A673 (cell line): ENCODE measurements at places on chromosomes 3 and 15. TPM values are rescaled to one million over a fixed set of nuclear protein-coding genes. Genes with fewer than 3 reads are reported as not detected.

- peaks cover 7% of the 10 kb centered on the region for H3K27me3 ChIP-seq
- no peaks in the 10 kb centered on the region for H3K36me3 ChIP-seq
- H3K27ac ChIP-seq: no peak overlapping the region
- H3K4me3 ChIP-seq: no peak overlapping the region
Measured at GRCh38 chr3:62587579-62588031, 214.3 kb upstream of the FEZF2 start.

DNA sequence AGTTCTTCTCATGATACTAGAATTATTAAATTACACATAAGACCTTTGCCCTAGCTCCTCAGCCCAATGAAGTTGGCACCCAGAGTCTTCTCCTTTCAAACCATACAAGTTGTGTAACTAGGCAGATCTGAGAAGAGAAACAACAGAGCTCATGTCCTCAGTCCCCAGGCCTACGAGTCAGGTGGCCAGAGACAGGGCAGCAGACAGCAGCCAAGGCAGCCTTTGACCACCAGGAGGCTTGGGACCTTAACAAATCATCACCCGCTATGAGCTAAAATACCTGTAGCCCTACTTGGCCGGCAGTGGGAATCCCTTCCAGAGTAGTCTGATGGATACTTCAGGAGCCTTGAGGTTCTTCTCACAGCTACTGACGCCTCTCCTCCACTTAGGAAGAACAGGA lies 18.3 kb downstream of the STIMATE start:
- no peak overlapping the region for H3K4me3 ChIP-seq
- DNase-seq: no peak
- no peaks in the 10 kb centered on the region for H3K4me1 ChIP-seq

VGLL3 gene
- 20.7 and 26.8 TPM in 2 replicates for total RNA-seq

DNA sequence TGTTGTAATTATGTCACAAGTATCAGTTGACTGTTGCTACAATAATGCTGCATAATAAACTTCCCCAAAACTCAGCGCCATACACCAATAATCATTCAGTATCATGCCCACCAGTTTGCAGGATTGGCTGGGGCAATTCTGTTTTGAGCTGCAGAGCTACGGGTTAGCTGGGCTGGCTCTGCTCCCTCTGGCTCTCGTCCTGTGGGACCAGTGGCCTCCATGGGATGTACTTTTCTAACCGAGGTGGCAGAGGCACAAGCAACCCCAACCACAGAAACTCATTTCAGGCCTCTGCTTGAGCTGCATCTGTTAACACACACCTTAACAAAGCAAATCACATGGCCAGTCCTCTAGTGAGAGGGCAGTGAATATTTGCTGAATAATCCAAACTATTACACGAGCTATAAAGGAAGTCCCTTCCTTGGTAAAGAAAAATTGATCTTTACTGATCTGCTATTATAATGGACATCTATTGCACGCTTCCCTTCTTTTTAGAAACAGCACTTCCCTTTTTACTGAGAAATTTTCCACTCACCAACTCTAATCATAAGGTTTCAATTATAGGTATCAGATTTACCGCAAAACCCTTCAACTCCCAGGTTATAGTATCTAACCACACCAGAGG lies 10.9 kb upstream of the BCL2A1 start:
- no peak overlapping the region for H3K27ac ChIP-seq
- no peaks in the 10 kb centered on the region for H3K4me1 ChIP-seq
- DNase-seq: no peak

GRCh38 chr3:50124052-50124799 lies 30.9 kb upstream of the SEMA3F start:
- no peak overlapping the region for H3K4me3 ChIP-seq
- H3K27me3 ChIP-seq: no peaks in the 10 kb centered on the region
- H3K27ac ChIP-seq: no peak overlapping the region
- DNase-seq: no peak
- H3K4me1 ChIP-seq: peaks cover 5% of the 10 kb centered on the region
- H3K36me3 ChIP-seq: no peaks in the 10 kb centered on the region
